ENCODE measurements at places on chromosomes 16 and 17. TPM values are rescaled to one million over a fixed set of nuclear protein-coding genes. Genes with fewer than 3 reads are reported as not detected.

Gene LPO
- total RNA-seq = not detected

- DNase-seq = no peak
- H3K36me3 ChIP-seq = peaks cover 15% of the 10 kb centered on the region
- peak overlapping the region; percentile 14 for H3K4me3 ChIP-seq
- no peak overlapping the region for H3K27ac ChIP-seq
These were observed 6.6 kb upstream of the GLIS2 start for GRCh38 chr16:4309102-4309832.

DNA sequence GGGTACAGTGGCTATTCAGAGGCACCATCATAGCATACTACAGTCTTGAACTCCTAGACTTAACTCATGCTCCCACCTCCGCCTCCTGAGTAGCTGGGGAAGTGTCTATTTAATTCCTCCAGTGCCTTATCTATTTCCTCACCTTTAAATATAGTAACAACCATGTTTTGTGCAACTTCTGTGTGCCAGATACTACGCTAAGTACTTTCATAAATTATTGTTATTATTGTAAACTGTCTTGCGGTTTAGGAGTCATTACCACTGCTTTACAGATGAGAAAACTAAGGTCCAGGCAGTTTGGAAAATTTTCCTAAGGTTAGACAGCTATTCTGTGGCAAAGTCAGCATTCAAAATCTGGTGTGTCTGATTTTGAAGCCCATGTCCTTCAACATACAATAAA is 359.1 kb upstream of the XYLT1 start:
- peaks cover 4% of the 10 kb centered on the region for H3K4me1 ChIP-seq
- no peak overlapping the region for H3K27ac ChIP-seq
- H3K36me3 ChIP-seq = no peaks in the 10 kb centered on the region
- DNase-seq = no peak
- H3K4me3 ChIP-seq = no peak overlapping the region
- H3K27me3 ChIP-seq = peaks cover 5% of the 10 kb centered on the region

GRCh38 chr17:64092952-64093451 is 36.9 kb downstream of the ERN1 start:
- peaks cover 20% of the 10 kb centered on the region for H3K36me3 ChIP-seq
- H3K4me3 ChIP-seq = no peak overlapping the region
- no peak for DNase-seq
- H3K27me3 ChIP-seq = no peaks in the 10 kb centered on the region
- H3K27ac ChIP-seq = no peak overlapping the region

DNA sequence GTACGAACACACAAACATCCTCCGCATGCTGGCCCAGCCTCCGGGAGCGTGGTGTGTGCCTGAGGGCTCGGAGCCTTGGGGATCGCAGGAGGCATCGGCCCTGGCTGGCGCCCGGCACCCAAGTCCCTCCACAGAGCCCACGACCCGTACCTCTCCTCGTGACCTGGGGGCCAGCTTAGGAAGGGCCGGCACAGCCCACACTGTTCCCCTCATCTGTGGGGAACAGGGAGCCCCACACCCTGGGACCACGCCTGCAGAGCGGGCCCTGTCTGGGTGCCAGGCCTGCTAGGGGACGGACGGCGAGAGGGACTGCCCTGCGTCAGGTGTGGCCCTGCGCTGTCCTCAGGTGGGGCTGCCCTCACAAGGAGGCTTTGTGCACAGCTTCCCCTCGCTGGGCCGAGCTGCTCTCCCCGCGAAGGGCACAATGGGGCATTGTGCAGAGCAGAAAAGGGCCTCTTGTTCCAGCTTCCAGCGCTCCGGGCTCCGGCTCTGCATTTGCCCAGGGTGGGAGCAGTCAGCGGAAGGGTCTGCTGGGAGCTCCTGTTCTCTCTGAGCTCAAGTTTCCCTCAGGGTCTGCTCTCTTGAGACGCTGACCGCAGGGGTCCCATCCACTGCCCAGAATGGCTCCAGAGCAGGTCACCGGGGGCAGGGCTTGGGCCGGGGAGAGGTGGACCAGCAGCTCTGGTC is 1.7 kb upstream of the LMF1 start:
- no peaks in the 10 kb centered on the region for H3K36me3 ChIP-seq
- H3K4me1 ChIP-seq = peaks cover 12% of the 10 kb centered on the region
- no peak overlapping the region for H3K4me3 ChIP-seq
- no peak for DNase-seq

- peak overlapping the region; percentile 14 for H3K27ac ChIP-seq
- peaks cover 15% of the 10 kb centered on the region for H3K36me3 ChIP-seq
- H3K4me1 ChIP-seq = peaks cover 25% of the 10 kb centered on the region
- no peak for DNase-seq
These were observed 43.4 kb downstream of the BMERB1 start for GRCh38 chr16:15477802-15478201.

DNA sequence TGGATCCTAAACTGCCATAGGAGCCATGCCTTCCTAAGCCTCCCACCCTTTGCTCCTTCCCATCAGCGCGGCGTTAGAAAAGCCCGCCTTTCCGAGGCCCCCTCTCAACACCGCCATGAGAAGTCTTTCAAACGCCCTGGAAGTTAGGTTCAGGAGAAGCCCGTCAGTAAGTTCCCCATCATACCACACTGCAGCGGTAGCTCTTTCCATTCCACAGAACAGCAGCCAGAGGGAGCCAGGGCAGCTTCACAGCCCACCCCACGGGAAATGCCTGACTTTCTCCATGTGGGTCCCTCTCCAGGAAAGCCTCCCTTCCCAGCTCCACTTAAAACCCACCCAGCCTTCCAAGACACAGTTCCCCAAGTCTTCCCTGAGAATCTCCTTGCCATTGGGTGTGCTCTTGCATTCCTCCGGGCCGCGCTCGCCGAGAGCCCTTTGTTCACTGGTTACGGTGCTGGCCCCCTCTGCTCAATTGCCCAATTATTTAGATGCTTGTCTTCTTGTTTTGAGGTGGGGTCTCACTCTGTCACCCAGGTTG is 28.7 kb downstream of the KIAA0513 start:
- peak overlapping the region; percentile 96 for H3K27ac ChIP-seq
- no peaks in the 10 kb centered on the region for H3K36me3 ChIP-seq
- peaks cover 41% of the 10 kb centered on the region for H3K4me1 ChIP-seq
- H3K4me3 ChIP-seq = peak overlapping the region; percentile 81

DNA sequence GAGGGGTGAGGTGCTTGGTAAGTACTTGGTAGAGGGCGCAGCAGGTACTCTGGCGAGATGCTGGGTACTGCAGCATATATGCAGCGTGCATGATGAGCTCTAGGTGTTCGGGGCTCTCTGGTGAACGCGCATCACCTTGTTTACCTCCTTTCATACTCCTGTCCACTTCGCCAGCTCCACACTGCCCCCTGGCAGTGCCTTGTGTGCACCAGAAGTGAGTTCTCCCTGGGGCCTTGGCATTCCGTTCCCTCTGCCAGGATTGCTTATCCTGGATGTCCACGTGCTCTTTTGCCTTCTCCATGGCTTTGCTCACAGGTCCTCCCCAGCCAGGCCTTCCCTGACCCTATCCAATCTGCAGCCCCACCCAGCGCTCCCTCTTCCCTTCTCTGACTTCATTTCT is 154.2 kb downstream of the MRM1 start:
- no peak overlapping the region for H3K27ac ChIP-seq
- H3K4me1 ChIP-seq = no peaks in the 10 kb centered on the region
- no peaks in the 10 kb centered on the region for H3K27me3 ChIP-seq
- DNase-seq = peak; percentile 29
- H3K4me3 ChIP-seq = no peak overlapping the region
- H3K36me3 ChIP-seq = no peaks in the 10 kb centered on the region

Measured in activated naive CD8-positive, alpha-beta T cell treated with anti-CD3 and anti-CD28 coated beads for 36 hours (primary cell).